RPMI8226 (cell line): ENCODE measurements at places on chromosomes 13 and 19.

- DNase-seq, result no peak
Measured at GRCh38 chr13:97798836-97799235, 154.6 kb upstream of the IPO5 start.

GRCh38 chr13:46491641-46492040, 61.3 kb upstream of the LRCH1 start:
- no peak for DNase-seq

GRCh38 chr13:33004511-33004910, 11.7 kb upstream of the KL start:
- no peak for DNase-seq

GRCh38 chr19:28619816-28620429, 593.0 kb downstream of the UQCRFS1 start:
- DNase-seq, result peak; percentile 55

DNA sequence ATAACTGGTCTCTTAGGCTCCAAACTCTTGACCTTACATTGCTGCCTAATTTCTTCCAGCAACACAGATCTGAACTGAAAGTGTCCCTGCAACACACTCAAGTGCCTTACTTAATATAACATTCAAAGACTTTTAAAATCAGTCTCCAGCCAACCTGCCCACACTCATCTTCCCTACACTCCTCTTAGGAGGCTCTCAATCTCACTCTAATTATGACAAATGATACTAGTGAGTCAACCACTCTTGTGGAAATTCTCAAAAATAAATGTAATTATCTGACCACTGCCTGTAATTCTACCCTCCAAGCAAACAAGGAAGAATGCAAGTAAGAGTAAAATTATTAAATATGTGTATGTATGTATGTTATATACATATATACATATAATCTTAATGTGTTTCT, 348.1 kb upstream of the MIR17HG start:
- DNase-seq, result no peak

- no peak for DNase-seq
Measured at GRCh38 chr13:31224174-31224669, 24.4 kb downstream of the B3GLCT start.

GRCh38 chr19:3120611-3121276, 15.1 kb upstream of the GNA15 start:
- DNase-seq, result no peak

DNA sequence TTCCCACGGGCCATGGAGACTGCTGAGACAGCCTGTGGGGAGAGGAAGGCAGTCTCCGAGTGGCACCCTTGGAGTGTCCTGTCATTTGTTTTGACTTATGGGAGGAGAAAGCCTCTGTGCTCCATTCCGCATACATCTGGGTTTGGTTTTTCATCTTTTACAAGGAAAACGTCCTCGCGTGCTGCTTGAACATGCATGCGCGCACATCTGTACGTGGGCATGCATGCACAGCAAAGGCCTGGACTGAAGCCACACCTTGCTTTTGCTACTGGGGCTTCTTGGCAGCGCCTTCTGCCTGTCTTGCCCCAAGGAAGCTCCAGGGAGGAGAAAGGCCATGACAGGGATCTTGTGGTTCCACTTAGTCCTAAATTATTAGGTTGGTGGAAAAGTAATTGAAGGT, 44.0 kb downstream of the SUGP2 start:
- no peak for DNase-seq

DNA sequence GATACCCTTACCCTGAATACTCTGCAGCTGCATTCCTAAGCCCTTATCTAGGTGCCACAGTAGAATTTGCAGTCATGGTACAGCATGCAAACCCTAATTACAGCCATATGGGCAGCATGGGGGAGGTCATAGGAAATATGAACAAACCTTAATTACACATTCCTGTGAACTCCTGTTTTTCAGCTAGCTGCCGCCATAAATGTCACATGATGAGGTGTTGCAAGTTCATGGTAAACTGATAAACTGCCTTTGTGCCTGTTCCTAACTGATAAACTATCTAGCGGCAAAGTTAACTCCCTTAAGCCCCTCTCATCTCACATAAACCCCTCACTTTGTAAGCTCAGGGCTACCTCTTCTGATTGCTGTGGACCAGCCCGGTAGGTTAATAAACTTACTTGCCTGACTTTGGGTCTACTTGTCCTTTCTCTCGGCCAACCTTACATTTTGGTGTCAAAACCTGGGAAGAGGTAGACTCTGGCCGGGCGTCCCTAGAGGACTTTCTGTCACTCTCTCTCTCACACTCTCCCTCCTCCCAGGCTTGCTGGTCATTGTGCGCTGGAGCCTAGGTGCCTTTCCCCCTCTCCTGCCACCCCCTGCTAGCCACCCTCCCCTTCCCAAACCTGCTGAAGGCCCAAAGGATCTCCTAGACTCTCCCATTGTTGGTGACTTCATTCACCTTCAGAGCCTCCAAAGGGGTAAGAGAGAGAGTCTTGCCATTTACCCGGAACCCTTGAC, 43.3 kb downstream of the ZNF93 start:
- no peak for DNase-seq

GRCh38 chr19:34124828-34125227, 47.5 kb upstream of the LSM14A start:
- no peak for DNase-seq

- DNase-seq, result peak; percentile 69
Measured at GRCh38 chr19:55460670-55461258, 678 bp downstream of the ISOC2 start.

GRCh38 chr13:98372876-98373275, 195.8 kb upstream of the RNF113B start:
- no peak for DNase-seq

DNA sequence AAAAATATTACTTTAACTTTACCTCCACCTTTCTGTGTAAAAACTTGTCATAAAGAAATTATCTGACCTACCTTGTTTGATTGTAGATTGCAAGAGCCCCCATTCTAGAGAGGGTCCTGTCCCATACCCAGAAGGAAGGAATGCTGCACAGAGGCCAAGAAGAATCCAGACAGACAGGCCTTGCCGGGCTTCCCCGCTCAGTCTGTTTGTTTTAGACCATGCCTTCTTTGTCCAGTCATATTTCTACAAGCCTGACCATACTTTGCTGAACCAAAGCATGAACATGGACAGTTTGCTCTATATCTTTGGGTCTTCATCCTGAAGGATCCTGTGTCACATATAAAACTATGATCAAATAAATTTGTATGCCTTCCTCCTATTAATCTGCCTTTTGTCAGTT, 95.8 kb upstream of the MYCBP2 start:
- DNase-seq, result no peak

- no peak for DNase-seq
Measured at GRCh38 chr19:55063492-55063843, 520 bp upstream of the RDH13 start.

DNA sequence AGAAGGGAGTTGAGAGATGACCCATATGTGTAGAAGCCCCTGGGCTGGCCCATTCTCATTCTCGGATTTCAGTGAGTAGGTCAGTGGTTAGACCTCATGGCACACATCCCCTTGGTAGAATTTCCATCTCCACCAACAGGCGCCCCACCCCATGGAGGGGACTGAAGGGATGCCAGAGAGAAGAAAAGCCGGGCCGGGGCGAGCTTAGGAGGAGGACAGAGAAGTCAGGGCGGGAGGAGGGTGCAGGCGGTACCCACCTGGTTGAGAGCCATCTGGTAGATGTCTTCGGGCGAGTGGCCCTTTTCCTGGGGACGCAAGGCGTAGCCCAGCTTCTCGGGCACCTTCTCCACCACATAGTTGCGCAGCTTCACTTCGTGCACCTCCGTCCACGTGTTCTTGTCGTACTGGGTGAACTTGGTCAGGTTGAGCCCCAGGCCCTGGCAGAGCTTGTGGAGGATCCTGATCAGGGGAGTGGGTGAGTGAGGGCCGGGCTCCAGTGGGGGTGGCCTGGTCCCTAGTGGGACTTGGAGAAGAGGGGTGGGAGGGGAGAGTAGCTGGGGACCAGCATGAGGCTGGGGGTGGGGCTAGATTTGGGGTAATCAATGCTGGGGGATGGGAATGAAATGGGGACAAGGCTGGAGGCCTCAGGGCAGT, 2.5 kb downstream of the IL4I1 start:
- no peak for DNase-seq

DNA sequence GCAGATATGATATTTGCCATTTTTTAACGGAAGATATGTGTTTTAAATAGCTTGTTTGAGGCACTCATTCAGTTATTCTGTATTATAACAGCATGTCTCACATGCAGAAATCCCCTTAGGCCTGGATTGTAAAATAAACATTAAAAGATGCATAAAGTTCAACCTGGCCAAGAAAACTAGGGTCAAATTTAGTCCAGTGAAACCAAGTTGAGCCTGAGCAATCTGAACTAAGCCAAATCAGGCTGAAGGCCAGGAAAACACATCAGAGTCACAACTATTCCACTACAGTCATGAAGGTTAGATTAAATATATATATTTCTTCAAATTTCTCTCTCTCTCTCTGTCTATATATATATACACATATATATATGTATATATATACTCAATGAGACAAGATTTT, 504.8 kb downstream of the SLITRK1 start:
- DNase-seq, result no peak

GRCh38 chr13:93388701-93389100, 162.1 kb downstream of the GPC6 start:
- DNase-seq, result no peak

GRCh38 chr13:96816261-96816660, 178.0 kb downstream of the OXGR1 start:
- no peak for DNase-seq

DNA sequence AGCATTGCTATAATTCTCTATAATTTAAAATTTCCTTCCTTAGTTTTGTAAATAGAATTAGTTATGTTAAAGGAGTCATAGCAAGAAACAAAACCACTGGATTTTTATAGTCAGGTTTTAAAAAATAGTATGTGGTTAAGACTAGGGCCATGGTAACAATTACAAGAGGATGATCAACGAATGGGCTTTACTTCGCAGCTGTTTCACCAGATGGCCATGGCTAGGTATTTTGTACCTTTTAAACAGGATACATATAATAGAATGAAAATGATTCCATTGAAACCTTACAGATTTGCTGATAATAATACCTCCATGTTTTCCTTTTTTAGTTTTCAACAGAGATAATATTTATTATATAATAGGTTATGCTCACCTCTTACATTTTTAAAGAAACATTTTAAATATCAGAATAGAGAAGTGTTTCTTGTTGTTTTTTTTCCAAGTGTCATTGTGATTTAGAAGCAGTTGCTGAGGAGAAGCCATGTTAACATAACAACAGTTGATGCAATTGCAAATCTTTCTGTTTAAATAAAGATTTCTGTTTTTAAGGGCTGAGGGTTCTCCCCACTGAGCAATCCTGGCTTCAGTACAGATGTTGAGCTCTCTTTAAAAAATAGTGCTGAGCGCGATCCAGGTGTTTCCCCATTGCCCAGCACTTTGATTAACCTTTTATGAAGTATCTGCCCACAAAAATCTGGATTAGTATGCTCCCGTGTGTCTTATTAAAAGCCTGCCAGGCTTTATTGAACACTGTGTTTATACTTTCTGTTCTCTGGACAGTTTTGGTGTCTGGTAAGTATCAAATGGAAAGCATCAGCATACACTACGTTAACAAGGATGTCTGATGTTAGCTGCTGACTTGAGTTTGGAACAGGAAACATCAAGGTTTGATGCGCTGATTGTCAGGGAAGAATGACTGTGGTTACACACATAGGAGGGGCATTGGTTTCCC, 205.3 kb downstream of the HS6ST3 start:
- DNase-seq, result peak; percentile 9

DNA sequence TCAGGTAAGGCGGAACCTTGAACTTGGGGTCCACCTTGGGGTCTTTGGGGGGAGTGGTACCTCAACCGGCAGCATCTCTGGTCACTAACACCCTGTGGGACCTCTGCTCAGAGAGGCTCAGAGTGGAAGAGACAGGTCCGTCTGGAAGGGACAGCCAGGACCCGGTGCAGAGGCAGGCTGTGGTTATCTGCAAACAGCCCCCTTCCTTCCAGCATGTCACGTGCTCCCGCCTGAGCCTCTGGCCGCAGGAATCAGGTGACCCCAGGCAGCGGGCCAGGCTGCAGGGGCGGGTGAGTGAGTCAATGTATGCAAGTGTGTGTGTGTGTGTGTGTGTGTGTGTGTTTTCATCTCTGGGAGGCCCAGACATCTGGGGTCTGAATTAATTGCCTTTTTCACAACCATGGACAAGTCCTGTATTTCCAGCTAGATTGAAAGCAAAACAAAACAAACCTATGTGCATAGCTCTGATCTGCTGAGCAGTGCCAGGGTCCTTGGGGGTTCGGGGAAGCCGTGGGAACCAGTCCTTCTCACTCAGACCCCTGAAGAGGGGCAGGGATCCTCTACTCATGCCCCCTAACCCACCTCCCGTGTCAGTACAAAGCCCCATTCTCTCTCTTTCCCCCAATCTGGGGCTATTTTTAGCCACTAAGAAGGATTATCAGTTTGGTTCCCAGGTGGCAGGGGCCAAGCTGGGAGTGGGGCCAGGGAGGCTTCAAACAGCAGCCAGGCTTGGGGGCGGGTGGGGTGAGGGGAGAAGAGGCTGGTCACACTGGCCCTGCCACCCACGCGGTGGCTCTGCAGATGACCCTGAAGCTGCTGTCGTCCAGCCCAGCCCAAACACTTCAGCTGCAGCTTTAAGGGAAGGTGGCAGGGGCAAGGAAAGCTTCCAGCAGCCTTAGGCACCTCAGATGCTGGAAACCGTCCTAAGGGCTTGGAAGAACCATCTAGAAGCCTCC, 31.4 kb downstream of the CERS4 start:
- DNase-seq, result peak; percentile 93

DNA sequence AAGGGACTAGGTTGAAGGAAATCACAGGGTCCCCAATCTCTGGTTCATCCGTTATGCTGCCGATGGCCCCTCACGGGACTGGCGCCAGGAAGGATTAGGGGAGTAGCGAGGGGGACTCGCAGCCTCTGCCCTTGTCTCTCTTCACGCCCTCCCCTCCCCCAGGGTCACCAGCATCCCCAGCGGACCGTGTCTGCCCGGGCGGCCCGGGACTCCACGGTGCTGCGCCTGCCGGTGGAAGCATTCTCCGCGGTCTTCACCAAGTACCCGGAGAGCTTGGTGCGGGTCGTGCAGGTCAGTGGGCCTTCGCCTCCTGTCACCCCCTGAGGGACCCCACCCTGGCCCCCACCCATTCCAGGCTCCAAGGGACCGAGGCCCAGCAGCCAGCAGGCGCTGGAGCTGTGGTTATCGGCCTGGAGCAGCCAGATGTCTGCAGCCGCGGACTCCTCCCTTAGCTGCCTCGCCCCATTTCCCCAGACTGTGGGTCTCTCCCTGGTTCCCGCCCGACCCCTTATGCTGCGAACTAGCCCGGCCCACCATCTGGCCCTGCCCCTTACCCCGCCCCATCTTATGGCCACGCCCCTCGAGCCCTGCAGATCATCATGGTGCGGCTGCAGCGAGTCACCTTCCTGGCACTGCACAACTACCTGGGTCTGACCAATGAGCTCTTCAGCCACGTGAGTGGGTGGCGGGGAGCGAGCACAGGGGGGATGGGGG, 5.4 kb downstream of the PNPLA6 start:
- no peak for DNase-seq
